ENCODE measurements at places on chromosomes 7 and 10. TPM values are rescaled to one million over a fixed set of nuclear protein-coding genes. Genes with fewer than 3 reads are reported as not detected.

DNA sequence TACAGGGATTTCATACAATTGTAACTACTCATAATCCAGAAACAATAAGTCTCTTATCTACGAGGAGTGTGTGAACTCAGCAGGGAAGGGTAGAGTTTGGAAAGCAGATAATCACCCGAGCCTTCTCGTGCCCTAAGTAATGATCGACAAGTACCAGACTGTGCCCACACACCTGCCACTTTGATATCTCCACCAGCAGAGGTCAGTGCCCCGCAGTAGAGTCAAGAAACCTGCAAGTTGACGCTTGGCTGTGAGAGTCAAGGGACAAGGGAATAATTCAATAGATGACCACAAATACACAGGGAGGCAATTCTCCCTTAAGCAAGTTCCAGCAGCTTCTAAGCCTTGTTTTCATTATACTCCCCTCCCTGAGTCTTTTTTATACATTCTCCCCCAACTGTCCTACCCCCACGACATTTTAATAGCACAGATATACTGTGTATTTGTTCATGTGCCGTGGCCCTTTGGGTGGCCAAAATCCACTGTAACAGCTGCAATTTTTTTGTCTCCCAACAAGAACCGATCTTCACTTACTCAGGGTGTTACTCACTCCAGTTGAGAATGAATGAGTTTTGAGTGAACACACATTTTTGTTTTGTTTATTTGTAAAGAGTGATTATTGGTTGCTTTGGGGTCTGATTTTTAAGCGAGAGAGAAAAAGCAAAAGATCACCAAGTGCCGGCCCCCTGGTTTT lies 106.9 kb upstream of the RHEB start:
- DNase-seq, result peak; percentile 77

DNA sequence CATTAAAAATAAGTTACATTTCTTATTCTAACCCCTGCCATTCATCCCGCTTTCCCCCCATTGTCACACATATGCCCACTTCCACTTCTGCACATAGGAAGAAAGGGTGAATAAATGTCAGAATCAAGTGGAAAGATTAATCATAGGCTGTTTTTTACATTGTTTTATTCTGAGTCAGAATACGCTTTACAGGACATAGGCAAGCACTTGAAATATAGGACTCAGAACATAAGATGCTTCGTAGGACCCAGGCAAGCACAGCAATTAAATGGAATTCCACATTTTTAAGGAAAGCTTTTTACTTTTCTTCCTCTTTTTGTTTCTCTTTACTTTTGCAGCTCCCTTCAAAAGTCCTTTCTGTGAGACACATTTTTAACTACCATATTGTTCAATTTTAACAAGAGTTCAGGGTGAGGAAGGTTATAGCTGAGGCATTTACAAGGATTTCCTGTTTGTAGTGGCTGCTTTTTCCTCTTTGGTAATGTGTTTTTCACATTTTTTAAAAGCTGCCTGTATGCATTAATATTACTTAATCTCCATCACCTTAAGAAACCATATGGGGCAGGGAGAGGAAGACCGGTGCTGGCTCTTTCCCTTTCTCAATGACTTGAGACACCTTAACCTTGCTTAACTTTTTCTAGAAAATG lies 130.0 kb downstream of the TES start:
- no peak for DNase-seq

DNA sequence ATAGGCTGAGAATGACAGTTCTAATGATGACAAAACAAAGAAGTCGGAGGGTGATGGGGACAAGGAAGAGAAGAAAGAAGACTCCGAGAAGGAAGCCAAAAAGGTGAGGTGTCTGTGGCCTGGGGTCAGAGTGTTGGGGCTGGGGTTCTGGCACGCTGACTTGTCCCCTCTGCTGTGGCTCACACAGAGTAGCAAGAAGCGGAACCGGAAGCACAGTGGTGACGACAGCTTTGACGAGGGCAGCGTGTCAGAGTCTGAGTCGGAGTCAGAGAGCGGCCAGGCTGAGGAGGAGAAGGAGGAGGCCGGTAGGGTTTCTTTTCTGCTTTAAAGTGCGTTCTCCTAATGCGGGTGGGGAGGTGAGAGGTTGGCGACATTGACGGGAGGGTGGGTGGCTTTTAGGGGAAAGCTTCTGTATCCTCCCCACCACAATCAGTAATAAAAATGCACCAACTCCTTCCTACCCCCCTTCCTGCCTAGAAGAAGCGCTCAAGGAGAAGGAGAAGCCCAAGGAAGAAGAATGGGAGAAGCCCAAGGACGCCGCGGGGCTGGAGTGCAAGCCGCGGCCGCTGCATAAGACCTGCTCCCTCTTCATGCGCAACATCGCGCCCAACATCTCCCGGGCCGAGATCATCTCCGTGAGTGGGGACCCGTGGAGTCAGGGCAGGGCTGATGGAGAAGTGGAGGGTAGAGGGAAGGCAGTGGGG lies 4.6 kb downstream of the UFSP1 start:
- no peak for DNase-seq

GRCh38 chr7:4739528-4739992 lies 35.9 kb upstream of the AP5Z1 start:
- no peak for DNase-seq

DNA sequence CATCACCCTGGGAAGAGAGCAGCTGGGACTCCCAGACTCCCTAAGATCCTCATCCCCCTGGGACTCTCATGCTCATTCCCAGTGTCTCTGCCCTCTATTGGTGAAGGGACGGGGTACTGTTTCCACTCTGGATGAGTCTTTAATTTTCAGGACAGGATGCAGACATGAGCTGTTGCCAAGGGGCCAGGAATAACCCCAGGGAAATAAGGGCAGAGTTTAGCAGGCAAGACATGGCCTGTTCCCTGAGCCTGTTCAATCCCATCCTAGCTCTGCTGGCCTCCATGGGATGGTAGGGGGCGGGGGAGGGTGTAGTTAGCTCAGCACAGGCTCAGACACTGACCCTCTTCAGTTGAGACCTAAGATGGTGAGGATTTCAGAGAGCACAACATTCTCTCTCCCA lies 14.0 kb downstream of the C10orf105 start:
- no peak for DNase-seq

- peak; percentile 77 for DNase-seq
These were observed 89.2 kb upstream of the PFKP start for GRCh38 chr10:2978111-2978510.

- DNase-seq, result no peak
These were observed 47.5 kb upstream of the DMBT1 start for GRCh38 chr10:122513053-122513452.

DNA sequence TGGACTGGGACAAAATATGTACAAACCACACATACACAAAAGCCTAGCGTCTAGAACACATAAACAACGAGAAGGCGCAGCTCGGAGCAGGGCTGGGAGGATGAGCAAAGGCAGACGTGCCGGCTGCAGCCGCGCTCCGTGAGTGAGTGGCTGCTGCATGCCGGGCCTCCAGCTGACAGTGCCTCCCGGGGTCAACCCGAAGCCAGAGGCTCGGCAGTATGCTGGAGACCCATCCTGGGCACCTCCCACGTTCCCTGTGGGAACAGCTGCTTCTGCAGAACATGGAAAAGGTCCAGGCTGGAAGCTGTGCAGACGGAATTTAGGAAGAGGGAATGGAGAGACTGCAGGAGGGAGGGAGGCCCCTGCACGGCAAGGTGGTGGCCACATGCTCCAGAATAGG lies 3.6 kb upstream of the GPR146 start:
- DNase-seq, result no peak

- DNase-seq, result no peak
These were observed 587.0 kb downstream of the SDK1 start for GRCh38 chr7:3888096-3888495.

- DNase-seq, result no peak
These were observed 4.2 kb downstream of the TMEM60 start for GRCh38 chr7:77794000-77794399.

GRCh38 chr7:90191648-90192047 lies 19.9 kb upstream of the STEAP2 start:
- DNase-seq, result peak; percentile 12

- DNase-seq, result no peak
These were observed 43.3 kb upstream of the ANLN start for GRCh38 chr7:36346260-36346831.

DNA sequence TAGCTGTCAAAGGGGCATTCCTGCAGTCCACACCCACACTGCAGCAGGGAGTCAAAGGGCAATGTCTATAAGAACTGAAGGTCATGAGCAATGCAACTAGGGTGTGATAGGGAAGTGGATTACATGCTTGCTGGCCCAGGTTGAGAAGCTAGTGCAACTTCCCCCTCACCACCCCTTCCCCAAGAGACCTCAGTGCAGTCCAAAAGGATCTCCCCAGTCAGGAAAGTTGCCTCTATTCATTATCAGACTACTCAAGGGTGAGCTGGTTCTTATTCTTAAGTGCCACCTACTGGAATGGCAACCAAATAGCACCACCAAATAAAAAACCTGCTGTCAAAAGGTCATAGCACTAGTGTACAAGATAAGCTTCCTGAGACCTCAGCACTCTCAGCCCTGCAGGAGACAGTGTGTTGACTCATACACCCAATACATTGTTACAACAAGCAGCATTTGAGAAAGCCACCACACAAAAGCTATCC lies 28.2 kb downstream of the MTERF1 start:
- peak; percentile 66 for DNase-seq

DNA sequence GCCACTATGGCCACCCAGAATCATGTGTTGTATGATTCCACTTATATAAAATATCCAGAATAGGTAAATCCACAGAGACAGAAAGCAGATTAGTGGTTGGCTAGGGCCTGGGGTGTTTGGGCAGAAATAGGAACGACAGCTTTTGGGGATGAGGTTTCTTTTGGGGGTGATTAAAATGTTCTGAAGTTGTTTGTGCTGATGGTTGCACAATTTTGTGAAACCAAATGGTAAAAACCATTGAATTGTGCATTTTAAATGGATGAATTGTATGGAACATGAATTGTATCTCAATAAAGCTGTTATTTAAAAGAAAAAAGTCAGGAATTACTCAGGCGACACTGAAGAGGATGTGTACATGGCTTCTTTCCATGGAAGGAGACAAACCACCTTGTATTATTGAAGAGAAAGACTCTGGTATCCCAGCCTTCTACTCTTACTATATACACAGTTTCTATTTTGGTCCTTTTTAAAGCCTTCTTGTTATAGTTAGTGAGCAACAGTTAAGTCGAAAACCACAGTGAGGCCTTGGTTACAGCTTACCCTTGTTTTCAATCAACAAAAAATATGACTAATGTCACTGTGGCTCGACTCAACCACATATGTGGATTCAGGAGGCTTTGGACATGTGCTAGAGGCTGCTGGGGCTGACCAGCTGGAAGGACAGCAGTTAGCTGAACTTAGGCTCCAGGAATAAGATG lies 57.1 kb upstream of the KMT2E start:
- DNase-seq, result no peak

GRCh38 chr10:109359316-109359715 lies 564.0 kb downstream of the XPNPEP1 start:
- DNase-seq, result no peak

GRCh38 chr7:139845443-139845805 lies 16.4 kb downstream of the TBXAS1 start:
- DNase-seq, result no peak

The SEM1 gene
- 29.7 TPM for total RNA-seq

The MYH16 gene
- total RNA-seq, result not detected

The PPP1R9A gene
- 31.8 TPM for total RNA-seq

The AZGP1 gene
- 0.17 TPM for total RNA-seq

The LRIT1 gene
- 0.07 TPM for total RNA-seq

The ZPBP gene
- not detected for total RNA-seq

The SHOC2 gene
- total RNA-seq, result 23.3 TPM

The RNF32 gene
- total RNA-seq, result 0.56 TPM

The FKBP6 gene
- not detected for total RNA-seq

The FAM237B gene
- total RNA-seq, result not detected

The ANKRD30A gene
- not detected for total RNA-seq

The PNLIPRP2 gene
- not detected for total RNA-seq

The SH2B2 gene
- 21.9 TPM for total RNA-seq

The ITPRIP gene
- 15.9 TPM for total RNA-seq

The ARHGEF5 gene
- total RNA-seq, result 27.3 TPM

The VAX1 gene
- not detected for total RNA-seq

The OR2A1 gene
- total RNA-seq, result 0.10 TPM

The OR2A5 gene
- total RNA-seq, result not detected

All from GM23338 (cell line).